ENCODE measurements at places on chromosomes 2 and 18.

DNA sequence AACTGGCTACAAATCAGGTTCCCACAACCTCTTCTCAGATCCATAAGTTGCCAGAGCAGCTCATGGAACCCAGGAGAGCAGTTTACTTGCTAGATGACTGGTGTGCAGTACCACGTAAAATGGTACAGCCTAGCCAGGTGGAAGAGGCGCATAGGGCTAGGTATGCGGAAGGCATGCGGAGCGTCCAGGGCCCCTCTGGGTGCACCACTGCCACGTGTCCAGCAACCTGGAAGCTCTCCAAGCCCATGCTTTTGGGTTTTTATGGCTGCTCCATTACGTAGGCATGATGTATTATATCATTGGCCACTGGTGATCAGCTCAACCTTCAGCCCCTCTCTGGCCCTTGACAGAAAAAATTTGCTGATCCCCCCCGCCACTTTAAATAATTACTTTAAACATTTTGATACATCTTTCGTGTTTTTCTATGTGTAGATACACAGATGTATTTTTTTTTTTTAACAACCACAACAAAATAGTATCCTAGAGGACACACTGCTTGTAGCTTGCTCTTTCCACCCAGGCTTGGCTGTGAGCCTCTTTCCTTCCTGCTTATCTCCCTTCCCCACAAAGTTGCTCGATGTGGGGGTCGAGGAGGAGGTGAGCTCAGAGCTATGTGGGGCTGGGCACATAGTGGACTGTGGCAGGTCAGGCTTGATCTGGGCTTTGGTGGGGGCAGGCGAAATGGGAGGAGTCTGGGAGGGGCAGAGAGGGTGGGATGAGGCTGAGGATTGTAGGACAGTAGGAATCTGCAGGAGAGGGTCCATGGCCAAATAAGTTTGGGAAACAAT is 65.4 kb upstream of the MCFD2 start:
- H3K27ac ChIP-seq, result peak overlapping the region; percentile 94
- H3K4me1 ChIP-seq, result peaks cover 50% of the 10 kb centered on the region
- DNase-seq, result no peak
- no peak overlapping the region for H3K4me3 ChIP-seq

- no peak for DNase-seq
- H3K27me3 ChIP-seq, result peaks cover 8% of the 10 kb centered on the region
- peaks cover 4% of the 10 kb centered on the region for H3K36me3 ChIP-seq
- H3K4me1 ChIP-seq, result peaks cover 36% of the 10 kb centered on the region
- H3K4me3 ChIP-seq, result peak overlapping the region; percentile 99
These were observed 106.9 kb upstream of the CD302 start for GRCh38 chr2:159904959-159905305.

DNA sequence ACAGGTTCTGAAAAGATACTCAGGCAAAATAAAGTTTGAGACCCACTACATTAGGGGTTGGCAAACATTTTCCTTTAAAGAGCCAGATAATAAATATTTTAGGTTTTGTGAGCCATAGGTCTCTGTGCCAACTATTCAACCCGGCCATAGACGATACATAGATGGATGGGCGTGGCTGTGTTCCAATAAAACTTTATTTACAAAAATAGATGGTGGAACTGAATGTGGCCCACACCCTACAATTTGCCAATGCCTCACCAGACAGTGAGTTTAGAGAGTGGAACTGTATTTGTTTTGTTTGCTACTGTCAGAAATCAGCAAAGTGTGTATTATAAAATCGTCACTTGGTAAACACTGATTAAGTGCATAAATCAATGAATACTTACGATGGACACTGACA is 78.0 kb downstream of the ACKR3 start:
- DNase-seq, result no peak
- H3K27ac ChIP-seq, result no peak overlapping the region
- H3K27me3 ChIP-seq, result peaks cover 33% of the 10 kb centered on the region
- no peak overlapping the region for H3K4me3 ChIP-seq

- H3K27ac ChIP-seq, result peak overlapping the region; percentile 19
- H3K27me3 ChIP-seq, result peaks cover 45% of the 10 kb centered on the region
- H3K4me3 ChIP-seq, result no peak overlapping the region
- peaks cover 13% of the 10 kb centered on the region for H3K4me1 ChIP-seq
These were observed 67.3 kb downstream of the PARD6G start for GRCh38 chr18:80179857-80180558.

GRCh38 chr2:183872131-183872530 is 726.2 kb upstream of the ZNF804A start:
- H3K4me1 ChIP-seq, result no peaks in the 10 kb centered on the region
- no peak overlapping the region for H3K4me3 ChIP-seq
- H3K36me3 ChIP-seq, result no peaks in the 10 kb centered on the region
- no peak overlapping the region for H3K27ac ChIP-seq
- H3K27me3 ChIP-seq, result no peaks in the 10 kb centered on the region

DNA sequence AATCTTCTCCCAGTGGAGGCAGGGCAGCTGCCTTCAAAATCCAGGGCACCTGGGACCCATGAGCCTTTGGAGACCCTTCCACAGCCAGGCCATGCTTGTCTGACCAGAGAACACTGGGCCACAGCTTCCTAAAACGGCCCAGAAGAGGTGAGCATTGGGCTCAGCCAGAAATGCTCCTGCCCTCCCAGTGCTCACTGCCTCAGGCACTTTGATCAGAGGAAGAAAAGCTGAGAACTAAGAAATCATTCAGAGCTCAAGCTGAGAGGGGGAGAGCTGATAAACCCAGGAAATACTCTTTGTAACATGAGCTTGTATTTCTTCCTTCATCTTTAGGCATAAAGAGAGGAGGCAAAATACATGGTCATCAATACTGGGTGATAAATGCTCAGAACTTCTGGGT is 365.5 kb upstream of the KLHL29 start:
- no peak overlapping the region for H3K27ac ChIP-seq
- DNase-seq, result no peak

DNA sequence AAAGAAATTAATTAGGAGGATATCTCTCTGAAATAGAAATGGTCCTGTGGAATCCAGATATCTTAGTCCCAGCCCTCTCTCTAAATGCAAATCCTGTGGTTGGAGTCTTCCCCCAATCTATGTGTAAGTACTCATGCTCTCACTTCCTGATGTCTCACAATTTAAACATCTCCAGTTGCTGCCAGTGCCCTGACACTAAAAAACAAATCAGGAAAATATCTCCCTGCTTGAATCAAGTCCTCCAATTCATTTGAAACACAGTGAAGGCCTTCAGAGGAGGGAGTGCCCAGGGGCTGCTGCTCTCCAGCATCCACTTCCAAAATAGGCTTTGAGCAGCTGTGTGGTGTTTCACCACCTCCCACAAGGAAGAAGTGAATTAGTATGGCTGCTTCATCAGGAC is 413.8 kb downstream of the RAD51AP2 start:
- DNase-seq, result no peak
- no peaks in the 10 kb centered on the region for H3K36me3 ChIP-seq

- no peaks in the 10 kb centered on the region for H3K36me3 ChIP-seq
- no peak overlapping the region for H3K4me3 ChIP-seq
- H3K27me3 ChIP-seq, result no peaks in the 10 kb centered on the region
- H3K4me1 ChIP-seq, result no peaks in the 10 kb centered on the region
- H3K27ac ChIP-seq, result no peak overlapping the region
These were observed 228.3 kb upstream of the SETBP1 start for GRCh38 chr18:44452346-44452745.

All from T-helper 17 cell (primary cell).